ENCODE measurements at places on chromosomes 4 and X.
A peak's percentile ranks its signal among the peaks of the same experiment; 100 is the strongest.

DNA sequence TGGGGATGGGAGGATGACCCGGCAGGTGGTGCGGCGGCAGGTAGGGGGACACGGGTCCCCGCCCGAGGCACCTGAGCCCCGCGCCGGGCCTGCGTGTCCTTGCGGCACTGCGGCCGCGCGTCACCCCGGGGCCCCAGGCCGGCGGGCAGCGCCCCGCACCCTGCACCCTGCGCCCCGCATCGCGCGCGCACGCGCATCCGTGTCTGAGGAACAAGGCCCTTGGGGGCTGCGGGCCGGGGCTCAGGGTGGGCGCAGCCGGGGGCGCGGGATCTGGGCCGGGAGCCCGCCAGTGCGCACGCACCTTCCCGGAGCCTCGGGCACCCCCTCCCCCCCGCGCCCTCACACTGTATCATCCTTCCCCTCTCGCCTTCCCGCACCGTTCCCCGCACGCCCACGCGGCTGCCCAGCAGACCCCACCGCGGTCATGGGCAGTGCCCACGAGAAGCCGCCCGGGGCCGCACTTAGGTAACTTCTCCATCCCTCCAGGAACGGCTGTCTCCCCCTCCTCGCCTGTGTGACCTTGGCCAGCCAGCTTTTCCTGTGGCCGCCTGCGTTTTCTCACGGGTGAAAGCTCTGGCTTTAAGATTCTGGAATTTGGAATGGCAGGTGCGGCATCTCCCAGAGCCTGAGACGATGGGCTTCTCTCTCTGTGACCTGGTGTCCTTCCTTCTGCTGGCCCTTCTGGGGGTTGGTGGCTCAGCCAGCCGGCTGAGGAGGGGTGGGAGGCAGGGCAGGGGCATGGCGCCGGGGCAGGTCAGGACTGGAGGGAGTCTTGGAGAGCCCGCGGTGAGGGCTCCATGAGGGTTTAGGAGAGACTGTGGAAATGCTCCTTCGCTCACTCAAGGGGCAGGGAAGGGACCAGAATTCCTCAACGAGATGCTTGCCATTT lies 748 bp downstream of the ATP2B3 start:
- no peak for DNase-seq

DNA sequence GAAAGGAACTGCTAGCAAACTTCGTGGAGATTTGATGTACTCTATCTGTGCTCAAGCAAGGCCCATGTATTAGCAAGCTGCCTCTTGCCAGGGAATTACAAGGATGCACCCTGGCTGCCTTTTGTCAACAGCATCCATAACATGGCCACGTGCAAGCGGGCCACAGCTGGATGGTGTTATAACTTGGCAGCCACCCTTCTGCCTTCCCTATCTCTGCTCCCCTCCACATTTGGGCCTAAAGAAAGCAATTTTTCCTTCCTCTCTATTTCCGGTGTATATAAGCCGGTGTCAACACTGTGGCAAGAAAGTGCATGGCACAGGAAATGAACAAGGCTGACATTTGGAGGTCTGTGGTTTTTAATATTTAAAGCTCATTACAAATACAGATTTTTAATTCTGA lies 94.8 kb downstream of the CLNK start:
- no peak for DNase-seq

DNA sequence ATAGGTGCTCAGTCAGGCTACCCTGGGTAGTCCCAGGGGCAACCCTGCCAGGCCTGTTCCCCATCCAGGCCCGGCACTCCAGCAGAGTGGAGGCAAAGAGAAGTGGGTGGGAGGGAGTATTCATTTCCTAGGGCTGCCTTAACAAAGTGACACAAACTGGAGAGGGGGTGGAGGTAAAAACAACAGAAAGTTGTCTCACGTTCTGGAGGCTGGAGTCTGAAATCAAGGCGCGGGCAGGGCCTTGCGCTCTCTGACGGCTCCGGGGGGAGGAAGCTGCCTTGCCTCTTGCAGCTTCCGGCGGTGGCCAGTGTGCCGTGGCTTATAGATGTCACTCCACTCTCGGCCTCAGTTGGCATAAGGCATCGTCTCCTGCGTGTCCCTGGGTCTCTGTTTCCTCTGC lies 90.8 kb downstream of the DCTD start:
- no peak for DNase-seq

DNA sequence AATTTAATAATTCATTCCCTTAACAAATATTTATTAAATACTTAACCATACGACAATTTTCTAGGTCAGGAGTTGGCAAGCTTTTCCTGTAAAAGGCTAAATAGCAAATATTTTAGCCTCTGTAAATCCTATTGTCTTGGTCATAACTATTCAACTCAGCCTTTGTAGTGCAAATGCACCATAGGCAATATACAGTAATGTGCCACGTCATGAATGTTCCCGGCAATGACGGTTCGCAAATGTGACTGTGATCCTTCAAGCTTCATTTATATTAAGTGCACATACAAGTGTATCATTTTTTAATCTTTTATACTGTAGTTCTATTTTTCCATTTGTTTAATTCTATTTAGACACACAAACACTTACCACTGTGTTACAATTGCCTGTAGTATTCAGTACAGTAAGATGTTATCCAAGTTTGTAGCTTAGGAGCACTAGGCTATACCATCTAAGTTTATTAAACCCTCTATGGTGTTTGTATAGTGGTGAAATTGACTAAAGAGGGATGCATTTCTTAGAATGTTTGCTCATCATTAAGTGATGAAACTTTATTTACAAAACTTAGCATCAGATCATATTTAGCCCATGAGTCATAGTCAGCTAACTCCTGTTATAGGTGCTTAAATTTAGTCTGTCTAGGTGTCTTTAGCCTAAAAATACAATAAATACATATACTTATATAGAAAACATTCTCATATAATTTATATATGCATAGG lies 553.6 kb downstream of the STPG2 start:
- DNase-seq: no peak

DNA sequence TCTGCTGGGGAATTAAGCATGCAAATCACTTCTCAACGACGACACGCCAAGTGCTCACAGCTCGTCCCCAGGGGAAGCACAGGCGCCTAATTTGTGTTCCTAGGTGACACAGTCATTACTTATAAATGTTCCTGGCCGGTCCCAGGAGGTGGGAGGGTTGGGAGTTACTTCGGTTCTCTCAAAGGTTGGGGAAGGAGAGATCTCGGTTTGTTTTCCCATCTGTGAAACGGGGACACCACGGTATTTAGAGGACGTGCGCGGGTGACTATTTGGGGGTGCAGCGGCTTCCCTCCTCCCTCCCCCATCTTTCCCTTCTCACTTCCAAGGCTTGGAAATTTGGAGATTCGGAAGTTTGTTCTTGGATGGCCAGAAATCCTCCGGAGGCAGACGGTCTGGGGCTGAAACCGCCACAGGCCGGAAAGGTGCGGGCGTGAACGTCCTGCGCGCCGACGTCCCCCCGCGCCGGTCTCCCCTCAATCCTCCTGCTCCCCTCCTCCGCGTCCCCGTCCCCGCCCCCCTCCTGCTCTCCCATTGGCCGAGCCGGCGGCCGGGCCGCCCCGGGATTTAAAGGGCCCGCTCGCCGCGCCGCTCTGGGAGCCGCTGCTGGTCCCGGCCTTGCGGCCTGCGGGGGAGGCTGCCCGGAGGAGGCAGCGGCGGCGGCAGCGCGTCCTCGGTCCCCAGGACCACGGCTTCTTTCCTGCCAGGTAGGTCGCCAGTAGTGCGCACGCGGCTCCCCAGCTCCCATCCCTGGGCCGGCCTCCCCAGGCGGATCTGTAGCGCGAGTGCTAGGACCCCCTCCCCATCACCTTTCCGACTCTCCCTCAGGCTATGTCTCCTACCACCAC lies at the start of gene PORCN:
TSS of gene PORCN (plus strand) at position 593 of the 845 bp plus-strand sequence. CDS start 829 bp downstream, outside the sequence.
- peak; percentile 65 for DNase-seq

DNA sequence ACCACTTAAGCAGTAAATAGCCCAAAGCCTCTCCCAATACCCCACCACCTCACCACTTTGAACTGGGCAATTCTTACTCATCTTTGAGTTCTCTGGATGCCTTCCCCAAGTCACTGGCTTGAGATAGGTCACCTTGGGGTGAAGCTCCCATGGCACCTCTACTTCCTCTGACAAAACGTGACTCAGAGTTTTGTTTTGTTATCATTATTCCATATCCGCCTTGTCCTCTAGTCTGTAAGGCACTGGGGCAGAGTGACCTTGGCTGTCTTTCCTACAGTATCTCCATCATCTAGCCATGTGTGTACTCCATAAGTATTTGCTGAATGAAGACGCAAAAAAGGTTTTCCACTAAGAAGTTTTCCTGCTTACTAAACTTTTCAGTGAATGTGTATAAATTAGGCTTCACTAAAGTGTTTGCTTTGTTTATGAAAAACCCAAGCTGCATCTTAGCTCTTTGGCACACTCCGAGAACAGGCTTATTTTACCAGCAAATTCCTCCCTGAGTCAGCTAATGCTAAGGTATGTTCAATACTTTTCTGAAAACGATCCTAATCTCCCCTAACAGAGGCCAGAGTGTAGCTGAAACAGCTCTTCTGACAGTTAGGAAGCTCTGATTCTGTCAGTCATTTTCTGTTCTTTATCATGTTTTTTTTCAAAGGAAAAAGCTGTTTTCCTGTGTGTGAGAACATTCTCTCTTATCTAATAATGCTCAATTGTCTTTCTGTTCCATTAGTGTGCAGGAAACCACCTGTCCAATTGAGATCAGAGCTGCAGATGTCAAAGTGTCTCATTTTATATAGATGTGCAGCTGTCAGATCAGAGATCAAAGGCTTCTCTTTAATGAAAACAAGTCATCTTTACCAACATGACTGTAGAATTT lies 30.2 kb upstream of the TSPAN5 start:
- DNase-seq: no peak

DNA sequence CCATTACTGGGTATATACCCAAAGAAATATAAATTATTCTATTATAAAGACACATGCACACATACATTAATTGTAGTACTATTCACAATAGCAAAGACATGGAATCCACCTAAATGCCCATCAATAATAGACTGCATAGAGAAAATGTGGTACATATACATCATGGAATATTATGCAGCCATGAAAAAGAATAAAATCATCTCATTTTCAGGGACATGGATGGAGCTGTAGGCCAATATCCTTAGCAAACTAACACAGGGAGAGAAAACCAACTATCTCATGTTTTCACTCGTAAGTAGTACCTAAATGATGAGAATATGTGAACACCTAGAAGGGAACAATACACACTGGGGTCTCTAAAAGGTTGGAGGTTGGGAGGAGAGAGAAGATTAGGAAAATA lies 86.0 kb upstream of the GALNTL6 start:
- DNase-seq: no peak

Measured in stimulated activated CD4-positive, alpha-beta T cell treated with anti-CD3 and anti-CD28 coated beads, TNF-alpha, amount 100 ng/mL, for 4 hours (primary cell).